OCI-M1 (cell line): ENCODE measurements at places on chromosomes 3 and 15.

- DNase-seq: no peak
These were observed 39.8 kb downstream of the SEMA3G start for GRCh38 chr3:52405066-52405465.

GRCh38 chr3:135456108-135456790 is 509.3 kb upstream of the PPP2R3A start:
- DNase-seq: no peak

DNA sequence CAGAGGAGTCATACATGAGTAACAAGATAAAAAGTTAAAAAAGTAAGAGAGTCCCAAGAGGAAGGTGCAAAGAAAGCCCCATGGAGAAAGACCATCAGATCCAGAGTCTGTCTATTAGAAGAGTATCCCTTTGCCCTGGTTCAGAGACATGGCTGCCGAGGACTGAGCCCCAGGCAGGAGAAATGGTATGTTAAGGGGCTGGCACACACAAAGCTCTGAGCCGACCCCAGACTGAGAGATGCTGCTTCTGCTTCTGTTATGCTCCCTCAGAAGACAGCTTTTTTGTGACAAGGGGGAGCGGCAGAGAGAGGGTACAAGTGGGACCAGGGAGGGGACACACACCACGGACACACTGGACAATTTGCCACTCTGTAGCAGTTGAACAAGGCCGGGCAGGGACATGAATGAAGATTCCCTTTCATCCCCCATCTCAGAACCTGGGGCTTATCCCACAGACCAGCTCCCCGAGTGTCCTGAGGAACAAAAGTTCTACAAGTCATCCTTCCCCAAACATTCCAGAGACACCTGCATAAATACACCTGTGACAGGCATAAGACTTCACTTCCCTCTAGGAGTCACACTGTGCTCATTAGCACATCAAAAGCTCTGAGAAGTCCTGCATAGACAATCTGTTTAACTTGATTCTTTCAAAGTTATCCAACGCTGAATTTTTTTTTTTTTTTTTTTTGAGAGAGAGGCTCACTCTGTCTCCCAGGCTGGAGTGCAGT is 161.6 kb upstream of the WNT5A start:
- no peak for DNase-seq

DNA sequence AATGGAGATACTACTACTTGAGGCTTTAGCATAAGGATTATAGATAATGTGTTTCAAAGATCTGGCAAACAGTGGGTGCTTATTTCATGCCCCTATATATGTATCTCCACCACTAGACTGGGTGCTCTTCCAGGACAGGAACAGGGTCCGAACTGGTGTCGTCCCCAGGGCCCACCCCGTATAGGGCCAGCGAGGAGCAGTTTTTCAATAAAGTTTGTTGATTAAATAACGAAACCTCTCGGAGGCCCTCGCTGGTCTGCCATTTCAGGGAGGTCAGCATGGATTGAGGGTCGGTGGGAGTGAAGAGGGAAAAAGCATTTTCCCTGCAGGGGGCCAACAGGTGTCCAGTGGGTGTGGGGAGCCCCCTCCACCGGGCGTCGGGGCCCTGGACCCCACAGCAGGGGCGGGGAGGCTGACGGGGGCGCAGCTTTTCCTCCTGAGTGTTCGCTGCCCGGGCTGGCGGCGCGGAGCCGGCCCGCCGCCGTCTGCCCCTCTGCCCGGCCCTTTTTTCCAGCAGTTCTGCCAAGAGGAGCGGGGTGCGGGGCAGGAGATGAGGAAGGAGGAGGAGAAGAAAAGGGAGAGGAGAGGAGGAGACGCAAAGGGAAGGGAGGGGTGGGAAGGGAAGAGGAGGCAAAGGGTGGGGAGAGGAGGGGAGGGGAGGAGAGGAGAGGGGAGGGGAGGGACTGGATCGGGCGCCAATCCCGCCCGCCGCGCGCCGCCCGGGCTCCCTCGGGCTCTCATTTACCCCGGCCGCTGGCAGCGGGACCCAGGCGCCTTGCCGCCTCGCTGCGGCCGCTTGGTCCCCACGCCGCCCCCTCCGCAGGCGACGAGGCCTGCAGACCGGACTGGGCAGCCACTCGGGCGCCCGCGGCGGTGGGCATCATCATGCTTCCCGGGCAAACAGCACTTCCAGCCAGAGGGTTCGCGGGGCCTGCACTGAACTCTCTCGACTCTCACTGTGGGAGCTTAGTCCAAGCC is 66.3 kb downstream of the ISG20 start:
- no peak for DNase-seq

DNA sequence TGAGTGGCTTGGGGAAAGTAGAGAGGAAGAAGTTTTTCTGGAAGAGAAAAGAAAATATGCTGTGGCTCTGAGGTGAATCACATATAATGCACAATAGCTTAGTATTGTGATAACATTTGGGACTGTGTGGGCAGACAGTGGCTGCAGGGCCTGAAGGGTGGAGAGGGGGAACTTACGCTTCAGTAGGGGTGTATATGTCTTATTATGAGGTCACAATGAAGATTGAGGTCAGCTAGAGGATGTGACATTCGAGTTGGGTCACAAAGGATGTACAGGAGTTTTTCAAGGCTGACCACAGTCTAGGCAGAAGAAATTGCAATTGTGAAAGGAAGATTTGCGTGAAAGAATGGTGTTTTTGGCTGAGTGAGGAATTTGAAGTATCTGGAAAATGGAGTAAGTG is 414.8 kb downstream of the LPP start:
- no peak for DNase-seq

GRCh38 chr3:131393051-131393450 is 11.5 kb downstream of the NUDT16 start:
- no peak for DNase-seq

DNA sequence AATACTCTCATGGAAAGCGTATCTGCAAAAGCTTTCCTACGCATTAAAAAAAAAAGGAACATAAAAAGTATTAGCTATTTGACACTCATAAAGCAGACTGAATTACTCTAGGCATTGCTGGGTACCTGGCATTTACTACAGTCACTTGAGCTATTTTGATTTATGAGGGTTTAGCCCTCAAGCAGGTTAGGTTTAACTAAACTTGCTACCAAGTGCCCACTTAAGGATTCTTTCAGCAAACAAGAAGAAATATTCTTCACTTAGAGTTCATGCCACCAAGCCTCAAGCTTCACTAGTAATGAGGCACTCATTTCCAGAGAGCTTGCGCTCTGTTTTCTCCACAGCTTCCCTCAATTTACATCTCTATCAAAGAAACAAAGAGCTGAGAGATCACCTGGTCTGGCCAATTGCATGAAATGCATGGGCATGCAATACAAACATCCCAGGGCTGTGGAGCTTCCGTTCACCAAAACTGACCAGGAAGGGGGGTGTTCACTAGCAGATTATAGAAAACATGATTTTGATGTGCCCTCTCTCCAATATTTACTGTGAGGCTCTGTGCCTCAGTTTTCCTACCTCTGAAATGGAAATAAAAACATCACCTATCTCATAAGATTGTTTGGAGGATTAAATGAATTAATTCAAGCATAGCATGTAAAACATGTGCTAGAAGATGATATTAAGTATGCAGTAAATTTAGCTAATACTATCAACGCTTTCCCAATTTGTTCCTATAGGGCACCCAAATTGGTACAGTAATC is 217.3 kb downstream of the RORA start:
- DNase-seq: no peak

GRCh38 chr3:95721938-95722337 is 1092.5 kb upstream of the EPHA6 start:
- peak; percentile 88 for DNase-seq

DNA sequence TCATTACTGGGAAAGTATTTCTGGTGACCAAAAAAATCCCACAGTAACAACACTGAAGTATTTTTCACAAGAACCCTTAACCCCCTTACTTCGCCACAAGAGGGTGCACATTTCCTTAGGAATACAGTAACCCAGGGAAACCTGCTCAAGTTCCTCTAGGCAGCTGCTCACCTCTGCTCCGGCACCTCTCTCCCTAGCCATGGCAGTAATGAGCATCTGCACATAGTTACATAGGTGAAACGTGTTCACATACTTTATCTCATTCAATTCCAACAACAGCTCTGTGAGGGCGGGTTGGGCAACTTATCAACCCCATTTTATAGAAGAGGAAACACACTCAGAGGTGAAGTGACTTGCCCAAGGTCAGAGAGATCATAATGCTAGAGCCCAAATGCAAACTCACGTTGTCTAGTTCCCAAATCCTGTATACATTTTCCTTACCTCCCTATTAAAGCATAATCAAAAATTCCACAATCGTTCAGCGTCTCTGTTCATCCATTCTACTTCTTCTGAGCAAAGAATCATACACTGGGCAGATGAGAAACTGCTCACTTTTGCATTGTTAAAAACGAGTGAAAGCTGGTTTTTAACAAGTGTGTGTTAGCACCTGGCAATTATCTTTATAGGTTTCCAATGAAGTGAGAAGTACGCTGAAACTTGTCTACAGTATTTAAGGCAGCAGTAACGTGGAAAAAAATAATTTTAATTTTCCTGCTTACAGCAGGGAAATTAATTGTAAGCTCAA is 90.7 kb downstream of the IGF2BP2 start:
- peak; percentile 77 for DNase-seq

- peak; percentile 81 for DNase-seq
These were observed 49.0 kb downstream of the MEF2A start for GRCh38 chr15:99614749-99615288.

DNA sequence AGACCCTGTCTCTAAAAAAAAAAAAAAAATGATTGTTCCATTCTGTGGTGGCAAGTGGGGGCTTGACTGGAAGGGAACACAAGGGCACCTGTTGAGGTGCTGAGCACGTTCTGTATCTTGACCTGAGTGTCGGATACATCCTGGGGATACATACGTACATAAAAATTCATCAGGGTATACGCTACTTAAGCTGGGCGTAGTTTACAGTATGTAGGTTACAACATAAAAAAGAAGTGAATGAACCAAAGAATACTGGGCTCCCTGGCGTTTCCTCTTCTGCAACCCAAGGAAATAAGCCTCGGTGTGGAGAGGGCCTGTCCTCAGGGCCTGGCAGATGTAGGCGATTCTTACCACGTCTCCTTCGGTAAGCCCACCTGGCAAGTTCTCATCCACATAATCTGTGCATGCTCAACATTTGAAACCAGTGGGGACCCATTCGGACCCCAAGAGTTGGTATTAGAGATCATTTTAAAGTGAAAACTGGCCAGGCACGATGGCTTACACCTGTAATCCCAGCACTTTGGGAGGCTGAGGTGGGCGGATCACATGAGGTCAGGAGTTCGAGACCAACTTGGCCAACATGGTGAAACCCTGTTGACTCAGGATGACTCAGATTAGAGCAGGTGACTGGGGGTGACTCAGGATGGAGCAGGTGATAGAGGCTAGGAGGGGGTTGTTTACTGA is 5.1 kb upstream of the MUC20 start:
- no peak for DNase-seq

GRCh38 chr3:10088256-10088655 is 19.8 kb downstream of the FANCD2OS start:
- DNase-seq: no peak

DNA sequence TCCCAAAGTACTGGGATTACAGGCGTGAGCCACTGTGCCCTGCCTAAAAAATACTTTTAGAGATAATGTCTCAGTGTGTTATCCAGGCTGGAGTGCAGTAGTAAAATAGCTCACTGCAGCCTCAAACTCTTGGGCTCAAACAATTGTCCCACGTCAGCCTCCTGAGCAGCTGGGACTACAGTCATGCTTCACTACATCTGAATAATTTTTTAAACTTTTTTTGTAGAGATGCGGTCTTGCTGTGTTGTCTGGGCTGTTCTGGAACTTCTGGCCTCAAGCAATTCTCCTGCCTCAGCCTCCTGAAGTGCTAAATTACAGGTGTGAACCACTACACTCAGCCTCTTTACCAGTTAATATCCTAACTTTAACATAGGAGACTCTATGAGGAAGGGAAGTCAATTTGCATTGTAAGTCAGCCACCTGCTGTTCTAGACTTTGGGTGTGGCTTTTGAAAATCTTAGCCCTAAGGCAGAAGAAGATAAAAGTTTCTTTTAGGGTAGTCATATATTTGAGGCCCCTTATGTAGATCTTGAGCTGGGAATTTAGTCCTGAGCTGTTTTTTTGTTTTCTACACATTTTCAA is 78.2 kb upstream of the RASGRP1 start:
- DNase-seq: no peak

DNA sequence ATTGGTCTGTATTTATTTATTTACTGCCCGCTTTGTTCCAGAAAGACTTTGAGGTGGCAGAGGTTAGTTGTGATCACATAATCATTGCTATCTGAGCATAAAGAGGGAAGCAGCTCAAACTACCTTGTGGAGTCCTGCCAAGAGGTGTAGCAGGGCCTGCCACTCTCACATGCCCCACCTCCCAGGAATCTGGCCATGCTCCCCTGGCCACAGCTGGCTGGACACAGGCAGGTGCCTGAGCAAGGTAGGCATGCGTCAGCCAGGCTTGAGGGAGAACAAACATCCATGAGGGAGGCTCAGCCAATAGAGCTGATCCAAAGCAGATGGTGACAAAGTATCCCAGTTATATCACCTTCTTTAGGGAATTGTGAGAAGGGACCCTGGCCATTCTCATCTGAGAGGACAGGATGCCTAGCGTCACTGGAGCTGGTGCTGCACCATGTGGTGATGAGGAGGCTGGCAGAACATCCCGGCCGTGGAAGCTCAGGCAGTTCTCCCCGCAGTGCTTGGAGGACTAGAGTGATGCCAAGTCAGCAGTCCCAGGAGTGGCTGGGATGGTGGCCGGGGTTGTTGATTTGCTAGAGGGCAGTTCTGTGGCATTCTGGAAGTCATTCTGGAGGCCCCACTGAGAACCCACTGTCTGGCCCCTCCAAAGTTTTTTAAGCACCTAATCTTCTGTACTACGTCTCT is 6.8 kb upstream of the POLG start:
- DNase-seq: no peak

DNA sequence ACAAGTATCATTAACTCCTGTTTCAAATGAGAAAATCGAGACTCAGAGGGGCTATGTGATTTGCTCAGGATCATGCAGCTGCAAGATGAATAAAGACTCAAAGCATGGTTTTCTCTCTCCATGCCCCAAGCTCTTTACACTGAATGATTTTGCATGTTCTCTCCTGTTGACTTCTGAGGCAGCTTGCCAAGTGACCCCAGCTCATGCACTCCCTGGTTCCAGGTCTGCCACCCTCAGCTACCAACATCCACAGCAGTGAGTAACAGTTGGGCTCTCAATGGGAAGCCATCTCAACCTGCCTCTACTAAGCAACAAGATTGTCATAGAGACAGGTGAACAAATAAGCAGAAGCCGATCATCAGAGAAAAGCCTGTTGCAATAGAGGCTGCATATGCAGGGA is 116.9 kb upstream of the GADL1 start:
- DNase-seq: no peak

DNA sequence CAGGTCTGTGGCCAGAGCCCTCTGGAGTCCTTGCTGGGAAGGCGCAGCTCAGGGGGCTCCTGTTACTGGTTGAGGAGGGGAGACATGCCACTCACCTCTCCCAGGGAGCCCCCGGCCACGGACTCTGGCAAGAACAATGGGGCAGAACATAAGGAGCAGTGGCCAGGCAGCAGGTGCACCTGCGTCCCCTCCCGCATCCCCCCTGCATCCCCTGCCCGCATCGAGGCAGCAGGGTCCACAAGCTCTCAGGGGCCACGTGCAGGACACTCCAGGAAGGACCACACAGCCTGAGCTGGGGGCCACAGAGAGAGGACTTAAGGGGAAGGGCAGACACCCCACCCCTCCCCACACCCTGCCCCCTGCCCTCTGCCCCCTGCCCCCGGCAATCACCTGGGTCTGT is 73.0 kb downstream of the TFRC start:
- DNase-seq: no peak
